Midbrain (tissue), 1 donor: ENCODE measurements at places on chromosomes 5 and 9.

DNA sequence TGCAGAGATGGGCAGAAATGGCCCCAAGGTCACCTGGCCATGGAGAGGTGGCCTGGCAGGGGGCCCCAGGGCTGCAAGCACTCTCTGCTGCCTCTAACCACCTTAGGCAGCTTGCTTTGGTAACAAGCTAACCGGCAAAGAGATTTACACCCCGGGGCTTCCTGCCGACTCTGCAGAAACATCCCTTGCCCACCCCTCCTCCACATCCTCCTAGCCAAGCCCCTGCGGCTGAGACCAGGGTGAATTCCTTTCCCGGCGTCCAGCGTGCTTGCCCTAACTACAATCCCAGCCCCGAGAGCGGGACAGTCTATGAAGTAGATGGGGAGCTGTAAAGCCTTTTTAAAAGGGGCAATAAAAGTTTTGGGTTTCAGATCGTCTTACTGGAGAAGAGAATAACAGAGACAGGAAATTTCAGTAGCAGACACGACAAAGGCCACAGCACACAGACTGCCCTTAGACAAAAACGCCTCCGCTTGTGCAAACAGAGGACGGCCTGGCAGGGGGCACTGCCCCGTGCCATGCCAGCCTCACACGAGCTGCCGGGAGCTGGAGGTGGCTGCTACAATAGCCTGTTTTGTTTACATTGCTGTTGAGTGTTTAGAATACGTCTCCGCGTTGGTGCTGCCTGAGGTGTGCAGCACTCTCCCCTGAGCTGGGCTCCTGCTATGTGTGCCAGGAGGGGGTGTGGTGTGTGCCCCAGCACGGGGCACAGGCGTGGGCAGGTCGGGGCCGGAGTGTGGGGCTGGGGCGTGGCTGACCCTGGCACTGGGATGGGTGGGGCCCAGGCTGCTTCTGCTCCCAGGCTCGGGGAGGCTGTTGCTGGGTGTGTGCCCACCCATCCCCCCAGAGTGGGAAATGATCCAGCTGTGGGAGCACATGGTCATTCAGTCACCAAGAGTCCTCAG is 15.3 kb downstream of the MYMK start:
- peak; percentile 55 for DNase-seq

DNA sequence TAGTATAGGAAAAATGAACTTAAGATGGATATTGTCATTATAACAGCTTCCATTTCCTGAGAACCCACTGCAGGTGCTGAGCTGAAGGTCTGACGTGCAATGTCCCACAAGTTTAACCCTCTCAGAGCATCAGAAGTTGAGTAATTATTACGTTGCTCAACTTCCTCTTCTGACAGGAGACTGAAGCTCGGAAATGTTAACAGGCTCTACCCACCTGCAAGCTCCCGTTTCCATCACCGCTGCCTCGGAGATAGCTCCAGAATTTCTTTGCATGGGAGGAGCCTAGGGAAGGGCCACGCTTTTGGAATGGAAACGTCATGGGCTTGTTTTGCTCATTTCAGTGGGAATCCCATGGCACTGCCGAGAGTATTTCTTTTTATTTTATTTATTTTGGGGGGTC is 1.0 kb upstream of the NTMT1 start:
- DNase-seq: no peak

DNA sequence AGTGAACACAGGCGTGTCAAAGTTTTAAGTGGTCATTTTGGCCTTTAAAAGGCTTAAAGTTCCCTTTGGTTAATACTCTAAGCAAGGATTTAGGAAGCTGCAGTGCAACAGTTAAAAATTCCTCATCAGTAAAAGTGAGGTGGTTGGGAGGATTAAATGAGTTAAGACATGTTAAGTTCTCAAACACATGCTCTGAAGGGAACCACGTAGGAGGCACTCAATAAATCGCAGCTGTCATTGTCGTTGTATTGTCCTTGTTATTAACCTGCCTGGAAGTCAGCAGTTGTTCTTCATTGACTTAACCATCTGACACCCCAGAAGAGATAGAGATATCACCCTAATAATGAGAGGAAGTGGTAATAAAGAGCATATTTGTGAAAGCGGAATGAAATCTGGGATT is 247.5 kb downstream of the MARCHF11 start:
- DNase-seq: no peak

- peak; percentile 24 for DNase-seq
Observed at GRCh38 chr5:180803181-180804128, 849 bp upstream of the MGAT1 start.

- no peak for DNase-seq
Observed at GRCh38 chr5:126373375-126374108, 49.7 kb upstream of the GRAMD2B start.

DNA sequence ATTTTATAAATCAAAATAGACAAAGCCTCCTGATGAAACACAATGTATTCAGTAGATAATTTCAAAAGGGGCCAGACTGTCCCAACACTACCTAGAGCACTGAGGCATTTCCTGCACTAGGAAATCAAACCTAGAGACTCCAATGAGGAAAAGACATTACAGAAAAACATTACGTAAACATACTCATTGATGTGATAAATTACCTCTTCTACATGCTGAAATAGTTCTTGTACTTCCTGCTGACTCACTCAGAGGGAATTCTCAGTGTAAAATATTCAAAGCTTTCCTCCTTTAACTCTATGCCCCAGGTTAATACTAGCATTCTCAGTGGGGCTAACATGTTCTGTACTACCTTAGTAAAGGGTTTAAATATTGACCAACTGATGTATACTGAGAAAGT is 178.0 kb downstream of the ESM1 start:
- no peak for DNase-seq

DNA sequence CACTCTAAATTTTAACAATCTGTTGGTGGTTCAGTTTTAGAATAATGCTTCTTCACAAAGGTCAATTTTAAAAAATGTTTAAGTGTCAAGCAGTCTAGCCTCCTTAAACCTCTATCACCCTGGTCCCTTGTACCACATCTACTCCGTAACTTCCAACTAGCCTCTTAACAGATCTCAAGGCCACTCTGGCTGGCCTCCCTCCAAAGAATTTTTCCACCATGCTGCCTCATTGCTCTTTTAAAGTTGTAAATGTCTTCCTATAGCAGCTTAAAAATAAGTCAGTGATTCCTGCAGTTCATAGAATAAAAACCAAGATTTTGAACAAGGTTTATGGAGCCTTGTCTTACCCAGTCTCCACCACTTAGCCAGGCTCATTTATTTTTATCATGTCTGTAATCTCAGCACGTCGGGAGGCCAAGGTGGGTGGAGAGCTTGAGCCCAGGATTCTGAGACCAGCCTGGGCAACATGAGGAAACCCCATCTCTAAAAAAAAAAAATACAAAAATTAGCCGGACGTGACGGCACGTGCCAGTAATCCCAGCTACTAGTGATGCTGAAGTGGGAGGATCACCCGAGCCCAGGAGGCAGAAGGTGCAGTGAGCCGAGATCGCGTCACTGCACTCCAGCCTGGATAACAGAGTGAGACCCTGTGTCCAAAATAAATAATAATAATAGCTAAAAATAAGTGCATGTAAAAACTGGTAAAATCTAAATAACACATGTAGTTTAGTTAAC is 924.9 kb upstream of the DMAC1 start:
- no peak for DNase-seq

- no peak for DNase-seq
Observed at GRCh38 chr5:177130211-177131018, 3.2 kb upstream of the NSD1 start.

DNA sequence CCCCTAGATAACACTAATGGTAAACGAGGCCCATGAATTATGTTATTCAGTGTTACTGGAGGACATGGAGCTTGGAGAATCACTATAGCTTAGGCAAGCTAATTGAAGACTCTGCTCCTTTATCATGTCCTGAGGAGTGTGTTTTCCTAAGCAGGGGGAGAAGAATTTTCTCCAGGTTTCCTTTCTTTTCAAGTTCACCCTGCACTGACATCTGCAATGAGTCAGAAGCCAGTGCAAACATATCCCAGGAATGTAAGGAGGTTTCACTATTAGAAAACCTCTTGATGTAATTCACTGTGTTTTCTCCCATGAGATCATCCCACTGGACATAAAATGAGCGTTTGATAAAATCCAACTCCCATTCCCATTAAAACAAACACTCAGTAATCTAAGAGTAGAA is 75.6 kb downstream of the DMRT2 start:
- no peak for DNase-seq

DNA sequence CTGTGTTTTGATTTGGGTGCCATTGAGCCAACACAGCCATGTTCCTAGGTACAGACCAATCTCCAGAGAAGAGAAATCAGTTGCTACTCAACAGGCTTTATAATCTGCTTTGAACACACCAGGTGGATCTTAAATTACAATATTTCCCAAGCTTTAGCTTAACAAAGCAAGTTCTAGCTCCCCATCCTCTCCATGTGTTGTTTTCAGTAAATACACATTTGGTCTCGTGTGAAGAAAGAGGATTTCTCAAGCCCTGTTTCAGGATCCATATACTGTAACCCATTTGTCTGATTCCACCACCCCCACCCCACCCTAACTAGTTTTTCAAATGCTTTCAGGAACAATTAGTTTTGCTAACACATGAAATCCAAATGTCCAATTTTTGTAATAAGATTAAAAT is 109.6 kb upstream of the NIPBL start:
- DNase-seq: no peak

DNA sequence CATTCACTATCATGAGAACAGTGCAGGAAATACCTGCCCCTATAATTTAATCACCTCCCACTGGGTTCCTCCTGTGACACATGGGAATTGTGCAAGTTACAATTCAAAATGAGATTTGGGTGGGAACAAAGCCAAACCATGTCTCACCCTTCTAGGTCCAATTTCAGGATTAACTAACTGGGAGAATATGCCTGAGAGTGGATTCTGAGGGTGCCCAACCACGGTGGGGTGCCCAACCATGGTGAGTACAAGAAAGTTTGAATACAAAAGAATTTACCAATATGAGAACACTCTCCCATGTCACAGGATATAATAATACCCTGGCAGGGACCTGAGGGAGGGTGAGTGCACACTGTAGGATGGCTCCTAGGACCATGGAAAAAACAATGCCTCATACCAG is 17.2 kb upstream of the GDA start:
- DNase-seq: no peak

DNA sequence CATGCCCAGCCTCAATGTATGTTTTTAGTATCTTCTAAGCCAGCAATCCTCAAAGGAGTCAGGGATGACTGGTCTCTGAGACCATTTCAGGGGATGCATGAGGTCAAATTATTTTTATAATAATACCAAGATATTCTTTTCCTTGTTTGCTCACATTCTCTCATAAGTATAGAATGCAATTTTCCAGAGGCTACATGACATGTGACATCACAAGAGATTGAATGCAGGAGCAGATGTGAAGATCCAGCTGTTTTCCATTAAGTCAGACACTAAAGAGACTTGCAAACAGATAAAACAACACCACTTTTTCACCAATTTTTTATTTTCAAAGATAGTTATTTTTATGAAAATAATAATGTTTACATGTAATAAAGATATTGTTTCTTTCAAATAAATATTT is 22.0 kb upstream of the FREM1 start:
- no peak for DNase-seq

GRCh38 chr5:169354921-169355320 is 54.0 kb upstream of the SLIT3 start:
- DNase-seq: no peak

DNA sequence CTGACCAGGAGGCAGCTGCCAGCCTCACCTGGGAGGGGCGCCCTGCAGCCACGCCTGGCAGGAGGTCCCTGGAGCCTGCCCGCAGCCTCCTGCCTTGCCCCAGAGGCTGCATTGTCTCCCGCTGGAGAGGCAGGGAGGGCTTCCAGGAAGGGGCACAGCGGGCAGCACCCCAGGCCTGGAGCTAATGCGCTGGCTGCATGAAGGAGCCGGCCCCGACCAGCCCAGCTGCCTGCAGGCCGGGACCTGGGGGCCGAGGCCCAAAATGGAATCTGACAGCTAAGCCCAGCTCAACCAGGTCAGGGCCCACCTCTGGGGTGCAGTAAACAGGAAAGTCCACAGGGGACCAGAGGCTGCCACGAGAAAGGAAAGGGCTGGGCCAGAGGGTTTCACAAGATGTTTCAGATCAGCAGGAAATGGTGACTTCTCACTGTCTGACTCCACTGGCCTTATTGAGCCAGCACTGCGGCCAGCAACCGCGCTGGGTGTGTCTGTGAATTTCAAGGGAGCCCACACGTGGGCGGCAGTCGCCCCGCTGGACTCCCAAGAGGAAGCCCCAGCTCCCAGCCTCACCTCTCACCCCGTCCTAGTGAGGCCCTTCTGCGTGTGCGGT is 18.6 kb upstream of the NOTCH1 start:
- peak; percentile 21 for DNase-seq

- no peak for DNase-seq
Observed at GRCh38 chr9:116103976-116104820, 49.4 kb upstream of the PAPPA start.

GRCh38 chr9:72899734-72900477 is 52.9 kb downstream of the ALDH1A1 start:
- no peak for DNase-seq

DNA sequence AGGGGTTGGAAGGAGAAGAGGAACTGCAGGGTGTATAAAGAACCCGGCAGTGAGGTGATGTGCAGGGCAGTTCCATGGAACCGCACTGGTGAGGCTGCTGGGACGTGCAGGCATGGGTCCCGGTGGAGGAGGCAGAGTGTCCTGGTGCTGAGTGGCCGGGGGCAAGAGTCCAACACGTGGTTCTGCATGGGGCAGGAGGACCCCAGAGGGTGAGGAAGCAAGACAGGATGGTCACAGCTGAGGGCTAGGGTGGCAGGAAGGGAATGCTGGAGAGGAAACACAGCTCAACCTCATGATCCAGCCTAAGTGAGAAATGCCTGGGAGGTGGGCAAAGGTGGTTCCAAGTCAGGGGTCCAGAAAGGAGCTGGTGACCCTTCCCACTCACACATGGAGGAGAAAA is 87.2 kb downstream of the S1PR3 start:
- no peak for DNase-seq

DNA sequence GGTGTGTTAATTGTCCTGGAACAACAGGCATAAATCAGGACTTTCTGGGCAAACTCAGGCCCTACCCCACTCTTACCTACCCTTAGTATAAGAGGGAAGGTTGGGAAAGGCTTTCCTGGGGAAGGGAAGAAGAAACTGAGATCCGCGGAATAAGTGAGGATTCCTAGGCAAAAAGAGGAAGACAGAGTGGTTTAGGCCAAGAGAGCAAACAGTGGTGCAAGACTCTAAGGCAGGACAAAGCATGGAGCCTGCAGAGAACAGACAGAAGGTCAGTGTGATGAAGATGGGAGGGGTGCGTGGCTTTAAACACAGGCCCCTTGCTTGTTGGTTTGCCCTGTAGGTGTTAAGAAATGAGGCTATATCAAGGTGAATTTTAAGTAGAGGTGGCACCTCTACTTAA is 69.4 kb downstream of the TMC1 start:
- no peak for DNase-seq
